Fibroblast of gingiva (primary cell): ENCODE measurements at places on chromosomes 12 and 14.

GRCh38 chr12:96250119-96250685 lies 56.0 kb downstream of the ELK3 start:
- no peak for DNase-seq

DNA sequence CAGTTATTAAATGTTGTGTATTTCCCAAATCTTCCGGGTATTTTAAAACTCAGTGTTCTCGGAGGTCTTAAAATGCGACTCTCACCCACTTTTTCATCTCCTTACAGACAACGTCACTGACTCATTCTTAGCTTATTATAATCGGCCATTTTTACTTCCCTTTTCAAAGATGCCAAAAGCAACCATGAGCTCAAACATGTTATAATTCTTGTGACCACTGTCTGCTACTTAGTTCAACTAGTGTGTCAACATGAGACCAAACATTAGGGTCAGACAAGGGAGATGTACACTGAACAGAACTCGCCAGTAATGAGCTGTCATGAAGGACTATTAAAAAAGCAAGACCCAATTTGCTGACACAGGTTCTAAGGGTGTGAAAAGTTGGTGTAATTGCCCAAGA lies 4.2 kb upstream of the GRIP1 start:
- DNase-seq: no peak

DNA sequence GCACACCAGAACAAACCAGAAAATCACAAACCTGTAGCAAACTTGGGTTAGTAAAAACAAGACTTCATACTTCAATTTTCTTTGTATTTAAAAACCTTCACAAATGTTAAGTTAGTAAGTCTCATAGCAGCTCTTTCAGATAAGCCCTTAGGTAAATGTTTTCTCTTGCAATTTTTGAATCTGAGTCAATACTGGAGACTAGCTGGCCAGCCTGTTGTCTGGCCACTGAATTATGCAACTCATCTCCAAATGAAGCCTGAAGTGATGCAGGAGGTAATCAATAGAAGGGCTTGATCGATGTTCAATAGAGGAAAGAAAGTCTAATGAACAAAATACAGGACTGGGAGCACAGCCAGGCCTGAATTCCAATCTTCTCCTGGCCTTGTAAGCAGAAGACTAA lies 465.2 kb downstream of the LRIG3 start:
- DNase-seq: no peak

DNA sequence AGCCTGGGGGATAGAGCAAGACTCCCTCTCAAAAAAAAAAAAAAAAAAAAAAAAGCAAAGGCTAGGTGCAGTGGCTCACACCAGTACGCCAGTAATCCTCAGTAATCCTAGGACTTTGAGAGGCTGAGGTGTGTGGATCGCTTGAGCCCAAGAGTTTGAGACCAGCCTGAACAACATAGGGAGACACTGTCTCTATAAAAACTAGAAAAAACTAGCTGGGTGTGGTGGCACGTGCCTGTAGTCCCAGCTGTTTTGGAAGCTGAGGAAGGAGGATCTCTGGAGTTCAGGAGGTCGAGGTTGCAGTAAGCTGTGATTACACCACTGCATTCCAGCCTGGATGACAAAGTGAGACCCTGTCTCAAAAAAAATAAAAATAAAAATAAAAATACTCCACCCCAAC lies 8.9 kb upstream of the RBM25 start:
- DNase-seq: no peak

GRCh38 chr12:130419116-130419515 lies 81.4 kb downstream of the PIWIL1 start:
- no peak for DNase-seq

GRCh38 chr14:63510538-63510937 lies 32.6 kb downstream of the PPP2R5E start:
- no peak for DNase-seq

GRCh38 chr14:46034305-46034704 lies 617.3 kb downstream of the RPL10L start:
- no peak for DNase-seq

DNA sequence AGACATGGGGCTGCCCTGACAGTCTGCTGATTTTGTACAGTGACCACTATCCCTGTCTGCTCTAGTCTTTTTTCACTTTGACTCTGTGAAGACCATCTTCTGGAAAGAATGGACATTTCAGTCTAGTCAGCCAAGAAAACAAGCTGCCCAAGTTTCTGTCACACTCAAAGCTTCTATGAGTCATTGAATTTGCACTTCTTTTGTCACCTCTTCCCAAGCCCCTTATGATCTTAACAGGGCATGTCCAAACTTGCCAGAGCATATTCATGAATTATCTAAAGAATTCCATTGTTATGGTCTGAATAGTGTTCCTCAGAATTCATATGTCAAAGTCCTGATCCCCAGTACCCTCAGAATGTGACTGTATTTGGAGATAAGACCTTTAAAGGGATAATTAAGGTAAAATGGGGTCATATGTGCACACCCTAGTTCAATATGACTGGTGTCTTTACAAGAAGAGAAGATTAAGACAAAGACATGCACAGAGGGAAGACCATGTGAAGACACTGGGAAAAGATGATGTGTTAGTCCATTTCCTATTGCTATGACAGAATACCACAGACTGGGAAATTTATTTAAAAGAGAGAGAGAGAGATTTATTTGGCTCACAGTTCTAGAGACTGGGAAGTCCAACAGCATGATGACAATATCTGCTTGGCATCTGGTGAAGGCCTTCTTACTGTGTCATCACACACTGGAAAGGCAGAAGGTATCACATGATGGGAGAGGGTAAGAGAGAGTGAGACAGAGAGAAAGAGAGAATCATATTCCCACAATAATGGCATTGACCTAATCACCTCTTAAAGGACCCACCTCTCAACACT lies 242.6 kb downstream of the BTG1 start:
- DNase-seq: no peak
